ENCODE measurements at places on chromosomes 1 and 21.
A peak's percentile ranks its signal among the peaks of the same experiment; 100 is the strongest.

- peak; percentile 40 for DNase-seq
These were observed 16.4 kb upstream of the SLC44A3 start for GRCh38 chr1:94803517-94804441.

DNA sequence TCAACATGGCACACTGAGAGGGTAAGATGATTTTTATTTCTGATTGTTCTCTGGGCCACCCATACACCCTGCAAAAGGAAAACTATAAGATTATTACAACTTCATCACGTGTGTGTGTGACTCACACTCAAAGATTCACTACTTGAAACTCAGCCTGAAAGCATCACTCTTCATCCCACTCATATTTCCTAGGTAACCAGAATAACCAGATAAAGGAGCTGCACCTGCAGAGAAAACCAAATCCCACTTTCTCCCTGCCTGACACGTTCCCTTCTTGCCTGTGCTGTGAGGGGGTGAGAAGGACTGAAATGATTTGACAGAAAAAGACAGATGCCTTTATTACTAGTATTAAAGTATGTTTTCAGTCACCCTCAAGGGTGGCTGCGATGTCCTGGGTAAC lies 131.6 kb downstream of the TGFBR3 start:
- DNase-seq: peak; percentile 22

GRCh38 chr1:52424231-52424636 lies 19.8 kb downstream of the PRPF38A start:
- no peak for DNase-seq

DNA sequence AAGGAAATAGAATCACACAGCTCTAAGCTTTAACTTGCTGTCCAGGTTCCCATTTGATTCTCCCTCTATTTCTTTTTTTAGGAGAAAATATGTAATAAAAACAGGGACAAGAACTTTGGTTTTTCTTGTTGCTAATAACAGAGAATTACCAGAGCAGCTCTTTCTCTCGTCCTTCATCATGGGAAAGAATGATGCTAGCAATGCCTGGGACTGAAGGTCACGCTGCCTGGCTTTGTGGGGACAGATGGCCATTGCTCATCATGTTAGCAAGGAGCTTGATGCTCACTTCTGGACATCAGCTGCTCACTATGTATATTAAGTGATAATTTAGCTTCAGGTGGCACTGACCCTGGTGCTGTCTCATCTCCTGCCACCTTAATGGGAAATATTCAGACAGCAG lies 77.3 kb upstream of the AKT3 start:
- DNase-seq: no peak

DNA sequence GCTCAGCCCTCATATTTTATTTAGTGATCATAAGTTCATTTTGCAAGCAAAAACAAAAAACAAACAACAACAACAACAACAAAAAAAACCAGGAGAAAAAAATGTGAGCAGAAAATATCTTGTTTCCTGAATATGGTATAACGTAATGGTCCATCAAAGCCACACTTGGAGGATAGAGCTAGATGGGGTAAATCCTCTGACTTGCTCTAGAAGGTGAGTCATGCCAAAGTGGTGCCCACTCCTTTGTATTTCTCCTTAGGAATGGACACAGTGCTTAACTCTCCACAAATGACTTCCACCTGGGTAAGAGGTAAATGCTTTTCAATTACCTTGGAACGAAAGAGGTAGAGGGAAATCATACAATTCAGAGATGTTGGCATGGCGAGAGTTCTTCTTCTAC lies 20.6 kb downstream of the PROX1 start:
- no peak for DNase-seq
